HAP-1 (cell line): ENCODE measurements at places on chromosomes 12 and 14.

DNA sequence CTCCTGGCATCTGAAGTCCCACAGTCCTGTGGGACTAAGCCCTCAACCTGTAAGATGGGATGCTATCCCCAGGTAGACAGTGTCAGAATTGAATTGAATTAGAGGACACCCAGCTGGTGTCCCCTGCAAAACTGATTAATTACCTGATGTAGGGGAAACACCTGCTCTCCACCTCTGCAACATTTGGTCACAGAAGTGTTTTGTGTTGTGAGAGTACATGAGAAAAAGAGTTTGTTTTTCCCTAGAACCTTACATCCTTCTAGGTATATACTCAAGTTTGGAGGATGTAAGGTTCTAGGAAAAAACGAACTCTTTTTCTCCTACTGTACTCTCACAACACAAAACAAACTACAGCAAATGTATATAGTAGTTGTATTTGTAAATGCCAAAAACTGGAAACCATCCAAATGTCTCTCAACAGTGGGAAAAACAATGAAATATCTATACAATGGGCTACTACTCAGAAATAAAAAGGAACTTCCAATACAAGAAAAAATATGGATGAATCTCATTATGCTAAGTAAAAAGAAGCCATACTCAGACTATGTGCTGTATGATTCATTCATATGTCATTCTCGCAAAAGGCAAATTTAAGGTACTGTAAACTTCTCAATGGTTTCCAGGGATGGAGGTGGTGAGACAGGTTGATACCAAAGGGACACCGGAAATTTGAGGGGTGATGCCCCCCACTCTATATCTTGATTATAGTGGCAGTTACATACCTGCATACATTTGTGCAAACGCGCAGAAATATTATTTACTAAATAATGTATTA, 160.7 kb downstream of the MED13L start:
- no peak for DNase-seq

- DNase-seq, result no peak
Measured at GRCh38 chr14:65485516-65485915, 73.0 kb downstream of the FUT8 start.

DNA sequence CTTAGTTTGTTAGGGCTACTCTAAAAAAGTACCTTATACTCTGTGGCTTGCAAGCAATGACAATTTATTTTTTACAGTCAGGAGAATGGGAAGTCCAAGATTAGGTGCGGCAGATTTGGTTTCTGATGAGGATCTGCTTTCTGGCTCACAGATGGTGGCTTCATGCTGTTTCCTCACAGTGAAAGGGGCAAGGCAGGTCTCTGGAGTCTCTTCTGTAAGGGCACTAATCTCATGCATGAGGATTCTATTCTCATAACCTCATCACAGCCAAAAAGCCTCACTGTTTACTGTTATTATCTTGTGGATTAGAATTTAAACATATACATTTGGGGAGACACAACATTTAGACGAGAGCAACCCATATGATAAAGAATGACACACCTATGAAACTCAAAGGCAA, 1957.4 kb upstream of the SEL1L start:
- DNase-seq, result no peak

DNA sequence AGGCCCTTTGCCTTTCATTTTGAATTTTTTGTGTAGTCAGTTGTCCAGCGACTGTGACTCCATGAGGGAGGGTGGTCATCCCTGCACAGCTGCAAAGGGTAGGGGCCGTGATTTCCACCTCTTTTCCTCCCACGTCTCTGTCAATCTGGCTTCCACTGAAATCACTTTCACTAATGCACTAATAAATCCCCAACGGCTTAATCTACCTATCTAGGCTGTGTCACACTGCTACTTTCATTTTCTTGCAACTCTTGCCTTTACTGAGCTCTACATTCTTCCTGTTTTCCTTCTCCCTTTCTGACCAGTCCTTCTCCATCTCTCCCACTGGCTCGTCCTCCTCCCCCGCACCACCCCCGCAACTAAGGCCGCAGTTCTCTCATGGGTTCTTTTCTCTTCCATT, 212.3 kb upstream of the FOXN3 start:
- DNase-seq, result no peak

DNA sequence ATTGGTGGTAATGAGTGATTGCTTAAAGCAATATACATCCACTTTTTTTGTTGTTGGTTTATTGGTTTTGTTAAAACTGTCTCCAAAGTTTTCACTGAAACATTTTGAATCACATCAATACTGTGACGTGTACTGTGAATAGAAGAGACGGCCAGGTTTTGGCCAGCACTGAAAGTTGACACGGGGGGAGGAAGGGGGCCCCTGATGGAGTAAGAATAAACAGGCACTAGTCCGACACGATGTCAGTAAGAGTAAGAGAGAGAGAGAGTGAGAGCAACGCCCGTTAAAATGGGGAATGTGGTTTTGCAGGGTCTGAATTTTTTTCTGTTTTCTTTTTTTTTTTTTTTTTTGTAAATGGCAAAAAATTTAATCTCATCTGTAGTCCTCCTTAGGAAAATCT, 14.7 kb downstream of the PEBP1 start:
- DNase-seq, result no peak

GRCh38 chr14:91396959-91397815, 20.4 kb downstream of the CCDC88C start:
- no peak for DNase-seq

DNA sequence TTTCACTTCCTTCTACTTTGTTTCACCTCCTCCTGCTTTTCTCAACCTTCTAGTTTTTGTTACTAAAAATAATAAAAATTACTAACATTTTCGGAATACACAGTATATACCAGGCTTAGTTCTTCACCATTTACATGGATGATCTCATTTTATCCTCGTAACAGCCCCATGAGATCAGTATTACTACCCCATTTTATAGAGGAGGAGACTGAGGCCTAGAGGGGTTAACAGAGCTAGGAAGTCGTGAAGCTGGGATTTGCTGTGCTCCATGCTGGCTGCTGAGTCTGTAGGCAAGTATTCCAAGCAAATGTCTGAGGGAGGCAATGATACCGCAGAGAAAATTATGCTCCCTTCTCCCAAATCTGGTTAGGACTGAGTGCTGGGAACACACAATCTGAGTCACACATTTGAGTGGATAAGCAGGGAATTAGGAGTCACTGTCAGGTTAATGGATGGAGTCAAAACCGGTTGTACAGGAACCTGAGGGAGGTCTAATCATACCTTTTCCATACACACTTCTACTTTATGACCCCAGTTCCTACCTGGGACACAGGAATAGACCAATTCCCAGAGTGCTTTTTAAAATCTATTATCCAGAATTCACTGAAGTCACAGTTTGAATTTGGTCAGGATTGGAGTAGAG, 51.1 kb downstream of the ZFYVE26 start:
- DNase-seq, result no peak
